Neural crest cell (in vitro differentiated cells): ENCODE measurements at places on chromosomes 12 and 14. TPM values are rescaled to one million over a fixed set of nuclear protein-coding genes. Genes with fewer than 3 reads are reported as not detected.

DNA sequence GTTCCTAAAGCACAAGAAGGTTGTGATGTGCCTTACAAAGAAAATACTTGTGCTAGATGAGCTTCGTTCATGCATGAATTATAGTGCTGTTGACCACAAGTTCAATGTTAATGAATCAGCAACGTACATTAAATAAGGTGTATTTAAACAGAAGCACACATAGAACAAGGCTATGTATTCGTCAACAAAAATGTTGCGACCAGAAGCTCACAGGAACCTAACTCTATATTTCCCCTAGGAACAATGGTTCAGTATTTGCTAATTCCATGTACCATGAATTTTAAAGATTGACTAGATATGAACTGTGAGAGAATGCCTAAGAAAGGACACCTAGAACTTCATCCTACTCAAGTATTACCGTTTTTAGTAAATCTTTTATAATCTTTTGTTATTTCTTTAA lies 149.6 kb downstream of the ITPR2 start:
- H3K36me3 ChIP-seq, result peaks cover 13% of the 10 kb centered on the region
- H3K27ac ChIP-seq, result no peak overlapping the region
- H3K4me3 ChIP-seq, result no peak overlapping the region

The PIANP gene
- total RNA-seq, result 8.6 and 8.7 TPM in 2 replicates

DNA sequence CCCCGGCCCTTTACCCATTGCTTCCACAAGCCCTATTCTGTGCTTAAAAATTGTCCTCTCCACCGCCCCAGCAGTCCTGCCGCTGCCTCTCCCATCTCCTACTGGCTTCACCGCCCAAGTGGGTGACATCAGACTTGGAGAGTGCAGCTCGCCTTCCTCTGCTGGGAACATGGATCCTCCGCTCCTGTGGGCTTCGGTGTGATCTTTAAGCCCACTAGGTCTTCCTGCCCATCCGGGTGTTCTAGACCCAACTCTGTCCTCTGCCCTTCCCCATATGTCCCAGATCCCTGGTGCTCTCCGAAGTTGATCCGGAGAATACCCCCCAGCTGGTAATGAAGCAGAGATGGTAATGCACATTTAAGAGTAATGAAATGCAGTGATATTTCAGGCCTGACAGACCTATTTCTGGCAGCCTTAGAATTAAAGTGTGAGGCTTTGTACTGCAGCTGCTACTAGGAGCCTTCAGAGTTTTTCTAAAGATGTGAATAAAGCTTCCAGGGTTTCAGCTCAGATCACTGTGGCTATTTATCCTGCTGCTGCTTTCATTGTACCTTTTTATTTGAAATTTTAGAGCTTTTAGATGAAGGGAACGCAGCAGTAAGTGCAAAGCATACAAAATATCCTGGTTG lies 22.9 kb upstream of the CTDSP2 start:
- H3K27ac ChIP-seq, result no peak overlapping the region
- H3K4me1 ChIP-seq, result peaks cover 28% of the 10 kb centered on the region
- no peak for DNase-seq

DNA sequence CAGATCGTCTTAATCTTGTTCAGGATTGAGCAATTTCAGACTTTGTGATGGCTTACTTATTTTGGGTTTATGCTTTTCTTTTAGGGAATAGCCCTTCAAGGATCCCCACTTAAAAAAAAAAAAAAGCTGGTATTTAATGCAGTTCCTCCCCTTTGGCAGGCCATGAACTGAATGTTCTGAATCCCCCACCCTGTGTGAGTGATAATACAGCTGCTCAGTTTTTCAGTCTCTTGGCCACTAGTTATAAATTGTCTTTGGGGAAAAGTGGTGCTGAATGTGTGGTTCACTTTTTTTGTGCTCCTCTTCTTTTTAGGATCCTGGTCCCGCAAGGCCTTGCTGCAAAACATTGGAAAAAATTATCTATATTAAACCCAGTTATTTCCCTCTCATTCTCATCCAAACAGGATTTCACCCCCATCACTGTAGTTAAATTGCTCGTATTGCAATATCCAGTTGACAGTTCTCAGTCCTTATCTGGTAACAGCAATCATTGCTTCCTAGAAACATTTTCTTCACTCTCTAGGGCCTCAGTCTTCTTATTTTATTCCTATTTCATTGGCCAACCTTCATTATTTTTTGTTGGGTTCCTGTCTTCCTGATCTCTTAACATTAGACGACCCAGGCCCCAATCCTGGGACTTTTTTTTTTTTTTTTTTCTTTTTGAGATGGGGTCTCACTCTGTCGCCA lies 73.1 kb upstream of the PAWR start:
- H3K27ac ChIP-seq, result no peak overlapping the region
- H3K4me3 ChIP-seq, result no peak overlapping the region
- no peaks in the 10 kb centered on the region for H3K36me3 ChIP-seq
- no peaks in the 10 kb centered on the region for H3K4me1 ChIP-seq

- H3K27ac ChIP-seq, result no peak within 1 kb of the TSS
- H3K27me3 ChIP-seq, result peaks cover 4% of the 10 kb centered on the region
- DNase-seq, result no peak
These were observed at the start of gene LTBR for GRCh38 chr12:6383572-6384498. Gene LTBR, plus strand, starts transcription at chr12:6384162. Its CDS starts 197 bp downstream, at chr12:6384359.
